CD4-positive, alpha-beta T cell treated with Interleukin-10 for 1 hour (primary cell): ENCODE measurements at places on chromosomes 5 and 9.
A peak's percentile ranks its signal among the peaks of the same experiment; 100 is the strongest.

- DNase-seq: no peak
Observed at GRCh38 chr9:2116073-2116472, 100.9 kb downstream of the SMARCA2 start.

- DNase-seq: no peak
Observed at GRCh38 chr9:70159630-70160029, 99.1 kb upstream of the SMC5 start.

GRCh38 chr5:181051841-181052671 is 12.0 kb downstream of the BTNL9 start:
- DNase-seq: no peak

DNA sequence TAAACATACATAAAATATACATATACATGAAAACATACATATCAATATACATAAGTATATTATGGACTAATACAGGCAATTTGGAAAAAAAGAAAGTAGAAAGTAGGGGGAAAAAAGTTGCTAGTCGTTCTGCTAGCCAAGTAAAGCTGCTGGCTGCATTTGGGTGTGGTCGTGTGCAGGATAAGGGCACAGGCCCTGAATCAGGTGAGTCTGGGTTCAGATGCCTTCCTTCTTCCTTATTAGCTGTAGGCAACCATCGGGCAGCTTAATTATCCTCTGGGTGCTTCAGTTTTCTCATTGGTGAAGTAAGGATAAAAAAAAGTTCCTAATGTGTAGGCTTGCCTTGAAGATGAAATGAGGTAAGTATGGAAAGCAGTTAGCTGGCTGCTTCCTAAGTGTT is 59.2 kb upstream of the SPRY4 start:
- no peak for DNase-seq

GRCh38 chr9:16271967-16272366 is 598.5 kb downstream of the BNC2 start:
- no peak for DNase-seq

GRCh38 chr9:133717113-133718031 is 20.8 kb downstream of the SARDH start:
- DNase-seq: no peak

GRCh38 chr9:128587453-128587852 is 35.1 kb downstream of the SPTAN1 start:
- DNase-seq: peak; percentile 37

DNA sequence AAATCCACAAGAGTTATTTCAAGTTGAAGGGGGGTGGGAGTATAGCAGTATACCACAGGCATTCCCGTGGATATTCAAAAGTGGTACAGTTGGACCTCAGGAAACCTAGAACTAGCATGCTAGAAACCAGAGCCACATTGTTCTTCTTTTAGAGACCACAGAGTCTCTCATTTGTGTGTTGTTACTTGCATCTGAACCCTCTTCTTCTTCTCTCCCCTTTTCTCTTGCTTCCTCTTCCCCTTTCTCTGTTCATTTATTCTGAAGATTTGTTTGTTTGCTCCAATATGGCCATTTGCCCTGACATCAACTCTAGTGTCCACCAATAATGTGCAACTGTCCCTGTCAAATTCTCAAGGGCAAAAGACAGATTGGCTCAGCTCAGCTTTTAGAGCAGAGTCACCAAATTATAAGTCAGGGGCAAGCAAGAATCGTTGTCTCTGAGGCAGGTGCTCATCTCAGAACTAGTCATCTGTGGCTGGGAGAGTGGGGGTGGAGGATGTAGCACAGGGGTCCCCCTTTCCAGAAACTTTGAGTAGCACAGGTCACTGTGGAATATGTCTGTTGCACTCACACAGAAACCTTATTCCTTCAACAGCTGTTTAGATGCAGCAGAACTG is 321.1 kb downstream of the ARRDC3 start:
- no peak for DNase-seq

- no peak for DNase-seq
Observed at GRCh38 chr5:178340187-178340586, 107.6 kb upstream of the PHYKPL start.

DNA sequence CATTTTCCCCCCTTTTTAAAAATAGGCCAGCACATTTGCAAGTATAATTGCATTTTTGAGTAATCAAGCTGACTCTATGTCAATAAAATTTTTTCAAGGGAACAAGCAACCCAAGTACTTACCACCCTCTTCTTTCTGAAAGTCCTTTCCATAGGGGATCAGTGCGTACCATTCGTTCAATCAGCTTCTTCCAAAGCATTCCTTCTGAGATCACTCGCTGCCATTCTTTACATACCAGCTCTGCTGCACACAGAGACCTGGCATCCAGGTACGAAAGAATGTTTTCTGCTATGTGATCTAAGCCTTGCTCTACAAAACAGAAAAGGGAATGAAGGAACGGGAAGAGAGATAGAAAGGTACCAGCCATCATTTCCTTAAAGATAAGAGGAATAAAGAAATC is 106.6 kb downstream of the FBXW11 start:
- DNase-seq: no peak

DNA sequence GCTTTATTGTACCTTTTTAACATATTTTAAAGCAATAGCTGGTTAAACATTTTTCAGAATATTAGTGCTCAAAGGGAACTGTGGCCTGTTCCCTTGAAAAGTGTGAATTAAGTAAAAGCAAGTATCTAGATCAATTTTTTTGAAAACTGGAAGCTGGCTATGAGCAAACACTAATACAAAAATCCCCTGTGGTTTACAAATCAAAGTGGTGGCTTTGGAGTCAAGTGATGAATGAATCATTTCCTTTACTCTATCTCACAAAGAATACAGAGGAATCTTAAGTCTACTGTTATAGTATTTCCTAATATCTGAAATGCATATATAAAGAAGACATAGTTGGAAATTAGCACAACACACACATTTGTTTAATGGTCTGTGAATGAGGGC is 212.4 kb upstream of the C9orf72 start:
- DNase-seq: no peak

DNA sequence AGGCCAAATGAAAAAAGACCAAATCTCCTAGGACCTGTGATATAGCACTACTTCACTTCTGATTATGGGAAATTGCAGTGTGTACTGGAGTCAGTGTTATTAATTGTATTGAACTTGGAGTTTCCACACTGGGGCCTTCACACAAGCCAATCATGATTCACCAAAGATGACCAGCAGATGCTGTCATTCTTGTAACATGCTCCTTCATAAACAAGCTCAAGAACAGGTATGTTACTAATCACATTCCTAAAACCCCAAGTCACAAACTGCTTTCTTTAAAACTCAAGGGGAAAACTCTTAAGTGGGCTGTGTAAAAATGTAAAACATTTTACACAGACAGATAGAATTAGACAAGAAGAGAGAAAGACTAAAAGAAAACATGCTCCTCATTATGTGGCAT is 5.6 kb downstream of the KLHL3 start:
- DNase-seq: no peak

- DNase-seq: no peak
Observed at GRCh38 chr5:3373391-3373790, 222.2 kb upstream of the IRX1 start.

- no peak for DNase-seq
Observed at GRCh38 chr9:85040821-85041465, 371.4 kb downstream of the NTRK2 start.
